ENCODE measurements at places on chromosomes 6 and 20. TPM values are rescaled to one million over a fixed set of nuclear protein-coding genes. Genes with fewer than 3 reads are reported as not detected.
A peak's percentile ranks its signal among the peaks of the same experiment; 100 is the strongest.

DNA sequence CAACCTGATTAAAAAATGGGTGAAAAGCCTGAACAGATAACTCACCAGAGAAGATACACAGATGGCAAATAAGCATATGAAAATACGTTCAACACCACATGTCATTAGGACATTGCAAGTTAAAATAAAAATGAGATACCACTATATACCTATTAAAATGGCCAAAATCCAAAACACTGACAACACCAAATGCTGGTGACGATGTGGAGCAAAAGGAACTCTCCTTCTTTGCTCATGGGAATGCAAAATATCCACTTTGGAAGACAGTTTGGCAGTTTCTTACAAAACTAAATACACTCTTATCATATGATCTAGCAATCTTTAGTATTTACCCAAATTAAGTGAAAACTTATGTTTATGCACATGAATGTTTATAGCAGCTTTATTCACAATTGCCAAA is 100.5 kb upstream of the ARID1B start:
- H3K36me3 ChIP-seq = no peaks in the 10 kb centered on the region
- H3K27ac ChIP-seq = no peak overlapping the region
- DNase-seq = no peak
- no peak overlapping the region for H3K4me3 ChIP-seq

DNA sequence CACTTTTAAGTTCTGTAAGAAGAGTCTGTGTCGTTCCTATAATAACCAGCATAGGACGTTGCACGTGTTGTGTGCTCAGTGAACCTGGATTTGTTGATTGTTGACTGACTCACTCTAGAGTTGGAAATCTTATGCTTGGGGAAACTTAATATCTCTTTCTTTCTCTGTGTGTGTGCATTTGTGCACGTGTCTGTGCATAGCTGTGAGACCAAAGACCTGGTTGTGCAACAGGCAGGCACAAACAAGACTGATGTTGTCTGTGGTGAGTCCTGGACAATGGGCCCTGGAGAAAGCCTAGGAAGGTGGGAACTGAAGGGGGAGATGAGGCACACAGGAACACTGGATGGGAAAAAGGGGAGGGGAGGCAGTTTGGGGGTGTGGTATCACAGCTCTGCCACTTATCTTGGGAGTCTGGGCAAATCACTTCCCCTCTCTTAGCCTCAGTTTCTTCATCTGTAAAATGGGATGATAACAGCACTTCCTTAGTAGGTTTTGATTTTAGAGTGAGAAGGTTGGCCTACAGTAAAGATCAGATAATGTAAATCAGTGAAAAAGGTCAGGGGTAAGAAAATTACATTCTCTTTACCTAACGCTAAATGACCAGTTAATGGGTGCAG is 8.4 kb downstream of the CD40 start:
- peaks cover 28% of the 10 kb centered on the region for H3K27me3 ChIP-seq
- peaks cover 9% of the 10 kb centered on the region for H3K4me1 ChIP-seq
- H3K27ac ChIP-seq = no peak overlapping the region
- no peak for DNase-seq

- H3K27ac ChIP-seq = no peak overlapping the region
- no peaks in the 10 kb centered on the region for H3K4me1 ChIP-seq
- peaks cover 5% of the 10 kb centered on the region for H3K27me3 ChIP-seq
- H3K4me3 ChIP-seq = no peak overlapping the region
- no peak for DNase-seq
Observed at GRCh38 chr6:168045706-168046620, 33.0 kb downstream of the FRMD1 start.

GRCh38 chr6:40185486-40185885 is 251.2 kb upstream of the MOCS1 start:
- H3K27ac ChIP-seq = no peak overlapping the region
- no peaks in the 10 kb centered on the region for H3K4me1 ChIP-seq
- H3K27me3 ChIP-seq = peaks cover 1% of the 10 kb centered on the region
- DNase-seq = no peak
- H3K36me3 ChIP-seq = 0 out of 2 replicates have a peak, but pooled peaks cover 4% of the 10 kb centered on the region

GRCh38 chr6:25889877-25890853 is 16.1 kb upstream of the SLC17A3 start:
- H3K4me1 ChIP-seq = peaks cover 8% of the 10 kb centered on the region
- H3K4me3 ChIP-seq = no peak overlapping the region
- H3K36me3 ChIP-seq = no peaks in the 10 kb centered on the region
- H3K27me3 ChIP-seq = peaks cover 5% of the 10 kb centered on the region
- H3K27ac ChIP-seq = no peak overlapping the region

DNA sequence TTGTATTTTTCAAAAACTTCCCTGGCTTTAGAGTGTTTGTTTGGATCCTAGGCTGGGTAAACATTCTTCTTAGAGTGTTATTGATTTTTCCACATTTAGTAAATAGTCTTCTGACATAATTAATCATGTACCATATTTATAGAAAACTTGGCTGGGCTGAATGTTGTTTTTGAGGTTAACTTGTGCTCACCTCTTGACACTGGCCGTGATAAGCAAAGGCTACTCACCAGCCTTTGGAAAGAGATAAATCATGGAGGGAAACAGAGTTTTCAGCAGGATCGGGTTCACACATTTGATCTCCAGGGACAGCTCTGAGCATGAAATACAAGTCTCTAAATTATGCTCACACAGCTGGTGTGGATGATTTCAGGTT is 6.2 kb upstream of the CD93 start:
- H3K27me3 ChIP-seq = peaks cover 38% of the 10 kb centered on the region
- no peaks in the 10 kb centered on the region for H3K36me3 ChIP-seq
- DNase-seq = no peak
- H3K4me1 ChIP-seq = no peaks in the 10 kb centered on the region
- no peak overlapping the region for H3K4me3 ChIP-seq

GRCh38 chr6:44064089-44064947 is 62.9 kb downstream of the MRPL14 start:
- peak overlapping the region; percentile 93 for H3K27ac ChIP-seq
- peaks cover 82% of the 10 kb centered on the region for H3K4me1 ChIP-seq
- H3K27me3 ChIP-seq = peaks cover 2% of the 10 kb centered on the region
- H3K36me3 ChIP-seq = no peaks in the 10 kb centered on the region

GRCh38 chr6:68651011-68651985 is 16.2 kb downstream of the ADGRB3 start:
- no peaks in the 10 kb centered on the region for H3K4me1 ChIP-seq
- no peak for DNase-seq
- H3K4me3 ChIP-seq = no peak overlapping the region
- H3K36me3 ChIP-seq = no peaks in the 10 kb centered on the region
- no peak overlapping the region for H3K27ac ChIP-seq
- H3K27me3 ChIP-seq = no peaks in the 10 kb centered on the region

DNA sequence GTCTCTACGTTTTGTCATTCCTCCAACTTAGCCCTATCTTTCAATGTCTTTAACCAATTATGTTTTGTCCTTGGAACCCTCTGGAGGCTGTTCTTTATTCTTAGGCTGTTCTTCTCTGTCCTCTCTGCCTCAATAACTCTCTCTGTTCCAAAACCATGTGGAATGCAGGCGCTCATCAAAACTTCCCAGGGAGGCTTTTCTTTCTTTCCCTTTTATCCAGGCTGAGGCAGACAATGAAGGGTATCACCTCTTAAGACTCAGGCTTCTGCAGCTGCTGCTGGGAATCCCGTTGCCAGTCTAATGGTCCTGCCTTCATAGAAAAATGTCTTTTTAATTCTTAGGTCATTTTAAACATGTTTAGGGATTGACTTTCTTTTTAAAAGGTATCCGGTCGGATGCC is 544.7 kb downstream of the CDH26 start:
- DNase-seq = no peak
- no peak overlapping the region for H3K4me3 ChIP-seq
- H3K36me3 ChIP-seq = no peaks in the 10 kb centered on the region
- no peak overlapping the region for H3K27ac ChIP-seq

Gene RIPPLY2
- total RNA-seq = not detected

All from HFFc6 (cell line).